RWPE1 (cell line): ENCODE measurements at places on chromosomes 13 and 19.

DNA sequence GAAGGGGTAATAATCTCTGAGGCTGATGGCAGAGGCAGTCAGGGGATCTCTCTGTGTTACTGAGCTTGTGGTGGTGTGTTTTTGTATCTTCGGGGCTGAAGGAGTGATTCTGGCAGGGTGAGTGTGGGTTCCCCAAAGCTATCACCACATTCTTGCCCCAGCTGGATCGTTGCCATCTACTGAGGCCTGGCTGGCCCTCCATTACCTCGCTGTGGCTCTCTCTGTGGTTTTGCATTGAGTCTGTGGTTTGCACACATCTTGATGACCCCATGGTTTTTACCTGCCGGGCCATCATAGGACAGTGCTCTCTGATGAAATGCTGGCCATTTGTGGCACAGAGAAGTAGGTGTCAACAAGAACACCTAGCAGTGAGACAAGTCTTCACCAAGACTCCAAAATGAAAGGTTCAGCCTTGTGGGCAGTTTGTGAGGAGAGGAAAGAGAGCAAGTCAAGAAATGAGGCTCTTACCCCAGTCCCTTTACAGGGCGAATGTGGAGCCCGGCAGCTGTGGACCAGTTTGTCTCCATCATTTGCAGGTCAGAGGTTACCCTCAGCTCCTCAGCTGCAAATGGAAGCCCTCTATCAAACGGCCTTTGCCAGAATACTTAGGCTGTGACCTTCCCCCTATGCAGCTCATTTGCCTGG is 69.0 kb upstream of the NPAS1 start:
- no peak for DNase-seq

DNA sequence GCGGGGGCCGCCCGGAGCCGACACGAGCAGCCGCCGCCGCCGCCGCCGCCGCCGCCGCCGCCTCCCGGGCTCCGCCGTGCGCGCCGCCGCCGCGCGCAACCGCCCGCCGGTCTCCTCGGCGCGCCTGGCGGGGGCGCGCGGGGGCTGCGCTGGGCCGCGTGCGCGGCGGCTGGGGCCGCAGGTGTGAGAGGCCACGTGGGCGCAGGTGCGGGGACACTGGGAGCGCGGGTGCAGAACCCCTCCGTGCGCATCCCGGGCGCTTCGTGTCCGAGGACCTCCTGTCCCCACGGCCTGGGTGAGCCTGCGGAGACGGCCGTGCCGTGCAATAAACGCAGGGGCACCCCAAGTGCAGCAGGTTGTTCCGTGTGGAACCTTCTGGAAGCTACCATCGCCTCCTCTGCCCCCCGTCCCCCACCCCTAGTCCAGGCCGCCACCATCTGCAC is at the start of gene LINGO3:
LINGO3 (minus strand) TSS at position 41 of the 443 bp plus-strand sequence. CDS start 16,378 bp downstream, outside the sequence.
- DNase-seq: no peak

DNA sequence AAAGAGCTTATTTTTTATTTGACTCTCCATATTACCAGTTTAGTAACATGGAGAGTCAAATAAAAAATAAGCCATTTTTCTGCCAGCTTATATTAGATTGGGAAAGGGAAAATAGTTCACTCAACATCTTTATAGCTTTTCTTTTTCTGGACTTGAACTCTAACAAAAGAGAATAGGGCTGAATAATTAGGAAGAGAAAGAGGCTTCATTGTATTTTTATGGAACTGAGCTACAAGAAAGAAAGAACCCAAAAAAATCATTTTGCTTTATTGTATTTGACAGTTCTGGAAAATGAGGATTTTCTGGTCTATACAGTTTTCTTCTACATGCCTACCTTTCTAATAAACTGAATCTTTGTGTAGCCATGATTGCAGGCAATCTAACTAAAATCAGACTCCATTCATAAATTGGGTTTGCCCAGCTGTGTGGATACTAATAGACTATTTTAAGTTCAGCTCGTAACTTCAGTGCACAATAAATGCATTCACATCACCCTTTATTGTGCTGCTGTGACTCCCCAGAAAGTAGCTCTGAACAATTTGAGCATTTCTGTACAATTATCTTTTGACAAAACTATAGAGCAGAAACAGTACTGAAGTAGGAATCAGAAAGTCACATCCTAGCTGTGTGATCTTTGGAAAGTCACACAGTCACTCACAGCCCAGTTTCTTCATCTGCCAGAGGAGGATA is 115.3 kb downstream of the STOML3 start:
- DNase-seq: no peak

DNA sequence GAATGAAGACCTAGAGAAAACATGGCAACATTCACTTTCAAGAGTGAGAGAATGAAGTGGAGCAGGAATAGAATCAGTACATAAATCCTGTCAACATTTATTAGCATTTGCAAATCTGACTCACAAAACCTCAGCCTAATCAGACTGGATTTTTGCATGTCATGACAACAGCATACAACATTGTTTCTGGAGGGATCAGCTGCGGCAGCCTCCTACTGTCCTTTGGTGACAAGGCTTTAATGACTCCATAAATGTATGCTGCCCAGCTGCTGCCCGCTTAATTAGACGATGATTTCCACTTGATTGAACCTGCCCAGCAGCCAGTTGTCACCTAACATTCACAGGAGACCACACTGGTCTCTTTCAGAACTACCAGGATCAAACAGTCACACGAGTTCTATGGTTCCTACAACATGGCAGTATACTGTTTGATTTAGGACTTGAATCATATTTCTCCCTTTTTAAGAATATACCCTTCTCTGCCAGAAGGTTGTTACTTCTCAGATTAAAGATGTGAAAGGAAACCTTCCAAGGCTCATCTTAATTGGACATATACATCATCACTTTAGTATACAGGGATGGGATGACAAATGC is 9.3 kb downstream of the EBPL start:
- no peak for DNase-seq

DNA sequence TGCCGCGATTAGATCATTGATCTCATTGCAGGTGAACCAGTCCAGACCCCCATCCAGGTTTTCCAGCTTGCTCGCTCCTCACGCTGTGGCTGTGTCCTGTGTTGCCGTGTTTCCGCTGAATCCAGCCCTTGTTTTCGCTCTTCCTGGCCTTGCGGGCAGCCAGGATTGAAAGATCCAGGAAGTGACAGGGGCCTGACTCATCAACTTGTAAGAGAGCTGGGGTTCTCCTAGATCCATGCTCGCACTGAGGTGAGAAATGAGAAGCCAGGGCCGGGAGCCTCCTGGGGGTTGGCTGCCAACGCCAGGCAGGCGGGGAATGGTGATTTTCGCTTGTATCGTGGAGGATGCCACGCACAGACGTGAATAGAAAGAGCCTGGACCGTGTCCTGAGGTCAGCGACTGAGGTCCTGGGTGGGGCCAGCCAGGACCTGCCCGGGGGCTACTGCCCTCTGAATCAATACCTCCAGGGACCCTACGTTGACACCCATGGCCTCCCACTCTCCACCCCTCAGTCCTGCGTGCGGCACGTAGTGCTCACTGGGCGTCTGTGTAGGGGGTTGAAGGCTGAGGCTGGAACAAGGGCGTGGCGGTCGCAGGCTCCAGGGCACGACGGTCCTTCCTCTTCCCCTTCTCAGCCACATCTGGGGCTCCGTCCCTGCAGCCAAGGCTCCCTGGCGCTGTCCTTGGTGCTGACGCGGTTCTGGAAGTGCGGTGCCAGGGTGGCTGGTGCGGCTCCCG is 7.3 kb upstream of the PTPRH start:
- DNase-seq: peak; percentile 98

- DNase-seq: no peak
These were observed at the start of gene HPN for GRCh38 chr19:35041548-35042055. Gene HPN (plus strand): TSS chr19:35041721. CDS start chr19:35042507, 786 bp downstream.

GRCh38 chr19:45975306-45976070 is 1.8 kb upstream of the NOVA2 start:
- no peak for DNase-seq

DNA sequence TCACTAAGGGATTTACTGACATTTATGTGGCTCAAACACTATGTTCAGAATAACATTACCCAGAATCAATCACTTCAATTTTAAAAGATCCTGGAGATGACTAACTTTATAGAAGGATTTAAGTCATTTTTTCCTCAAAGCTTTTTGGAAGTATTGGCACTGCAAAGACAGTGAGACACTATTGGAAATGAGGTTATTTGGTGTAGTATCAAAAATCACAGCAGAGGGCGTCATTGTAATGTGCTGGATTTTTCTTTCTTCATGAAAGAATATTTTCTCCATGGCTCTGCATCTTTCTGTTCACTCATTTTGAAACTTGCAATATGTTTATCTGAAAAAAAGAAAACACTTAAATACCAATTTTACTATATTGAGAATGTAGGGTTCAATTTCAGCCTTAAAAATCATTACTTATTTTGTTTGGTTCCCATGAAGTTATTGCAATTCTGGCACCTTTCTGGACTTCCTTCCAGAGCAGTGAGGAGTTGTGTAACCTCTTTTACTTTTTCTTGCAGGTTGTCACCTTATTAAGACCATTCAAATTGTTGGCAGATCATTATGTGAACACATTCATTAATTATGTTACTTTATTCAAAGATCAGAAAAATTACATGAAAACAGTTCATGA is 3.7 kb upstream of the CSNK1A1L start:
- DNase-seq: peak; percentile 8

GRCh38 chr13:112058519-112058873 is 8.5 kb upstream of the SOX1 start:
- no peak for DNase-seq

DNA sequence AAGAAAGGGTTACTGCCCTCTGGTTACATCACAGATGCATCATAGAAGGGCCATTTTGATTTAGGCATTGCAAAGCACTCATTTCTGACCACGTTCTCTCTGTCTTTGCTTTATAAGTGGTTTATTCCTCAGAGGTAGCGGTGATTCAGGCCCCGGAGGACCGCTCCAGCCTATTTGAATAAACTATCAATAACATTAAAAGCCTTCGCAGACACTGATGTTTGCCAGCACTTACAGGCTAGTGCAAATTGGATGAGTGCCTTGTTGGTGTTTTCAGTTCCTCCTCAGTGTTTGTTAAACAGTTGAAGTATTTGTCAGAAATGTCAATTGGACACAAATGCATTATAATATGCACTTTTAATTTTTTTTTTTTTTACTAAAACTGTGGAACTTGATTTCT is 120.2 kb downstream of the RXFP2 start:
- no peak for DNase-seq

DNA sequence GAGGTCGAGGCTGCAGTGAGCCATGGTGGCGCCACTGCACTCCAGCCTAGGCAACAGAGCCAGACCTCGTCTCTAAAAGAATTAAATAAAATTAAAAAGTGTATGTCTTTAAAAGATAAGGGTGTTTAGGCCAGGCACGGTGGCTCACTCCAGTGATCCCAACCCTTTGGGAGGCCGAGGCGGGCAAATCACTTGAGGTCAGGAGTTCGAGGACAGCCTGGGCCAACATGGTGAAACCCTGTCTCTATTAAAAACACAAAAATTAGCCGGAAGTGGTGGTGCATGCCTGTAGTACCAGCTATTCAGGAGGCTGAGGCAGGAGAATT is 7.5 kb upstream of the SDHAF1 start:
- no peak for DNase-seq

GRCh38 chr13:49240017-49240416 is 7.7 kb upstream of the CDADC1 start:
- peak; percentile 23 for DNase-seq

DNA sequence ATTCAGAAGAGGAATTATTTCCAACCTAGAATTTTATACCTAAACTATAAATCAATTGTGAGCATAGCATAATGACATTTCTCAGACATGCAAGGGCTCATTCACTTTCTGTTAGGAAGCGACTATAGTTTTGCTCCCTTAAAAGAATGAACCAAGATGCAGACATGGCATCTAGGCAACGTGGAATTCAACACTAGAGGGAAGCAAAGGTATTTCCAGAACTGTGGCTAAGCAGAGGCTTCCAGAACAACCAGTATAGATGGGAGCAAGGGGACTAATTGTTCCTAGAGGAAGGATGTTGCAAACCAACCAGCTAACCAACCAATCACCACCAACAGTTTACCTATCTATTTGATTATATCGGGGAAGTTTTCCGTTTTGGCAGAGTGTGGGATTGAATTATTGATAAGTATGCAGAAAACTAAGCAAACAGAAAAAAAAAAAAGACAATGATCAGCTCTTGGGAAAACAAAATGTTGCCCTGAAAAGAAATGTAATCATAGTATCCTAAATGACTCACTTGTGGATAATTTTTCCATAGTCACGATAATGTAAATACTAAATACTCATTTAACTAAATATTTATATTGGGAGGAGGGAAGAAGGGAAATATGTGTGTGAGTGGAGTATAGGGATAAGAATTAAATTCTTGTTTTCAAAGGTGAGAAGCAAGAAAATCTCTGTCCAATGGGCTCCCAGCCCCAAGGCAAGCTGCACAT is 21.1 kb downstream of the ARL11 start:
- peak; percentile 21 for DNase-seq

DNA sequence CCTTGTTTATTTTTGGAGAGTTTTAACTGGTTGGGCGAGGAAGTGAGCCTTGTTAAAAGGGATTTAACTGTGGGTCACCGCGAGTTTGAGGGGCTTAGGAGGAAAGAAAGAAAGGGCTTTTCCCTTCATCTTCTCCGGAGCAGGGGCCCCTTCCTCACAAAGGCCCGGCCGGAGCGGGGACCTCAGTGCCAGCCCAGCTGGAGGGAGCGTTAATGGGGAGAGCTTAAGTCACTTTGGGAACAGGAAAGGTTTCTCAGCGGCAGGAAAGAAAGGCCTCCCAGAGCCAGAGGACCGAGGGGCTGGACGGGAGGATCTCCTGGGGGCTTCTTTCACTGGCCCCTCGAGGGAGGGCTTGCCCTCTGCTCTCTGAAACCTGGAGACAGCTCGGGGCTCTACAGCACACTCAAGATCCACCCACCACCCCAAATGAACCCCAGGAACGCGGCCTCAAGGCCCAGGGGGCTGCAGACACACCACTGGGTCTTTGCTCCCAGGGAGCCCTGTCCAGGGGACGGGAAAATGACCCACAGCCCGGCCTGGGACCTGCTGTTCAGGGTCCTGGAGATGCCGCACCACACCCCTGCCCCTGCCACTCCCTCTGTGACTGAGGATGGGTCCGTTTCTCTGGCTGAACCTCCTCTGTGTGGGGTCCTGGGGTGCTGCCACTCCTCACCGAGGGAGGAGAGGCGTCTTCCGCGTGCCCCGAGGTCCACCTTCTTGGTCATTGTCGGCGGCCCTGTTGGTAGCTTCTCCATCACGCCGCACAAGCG is 128.3 kb downstream of the URI1 start:
- no peak for DNase-seq

DNA sequence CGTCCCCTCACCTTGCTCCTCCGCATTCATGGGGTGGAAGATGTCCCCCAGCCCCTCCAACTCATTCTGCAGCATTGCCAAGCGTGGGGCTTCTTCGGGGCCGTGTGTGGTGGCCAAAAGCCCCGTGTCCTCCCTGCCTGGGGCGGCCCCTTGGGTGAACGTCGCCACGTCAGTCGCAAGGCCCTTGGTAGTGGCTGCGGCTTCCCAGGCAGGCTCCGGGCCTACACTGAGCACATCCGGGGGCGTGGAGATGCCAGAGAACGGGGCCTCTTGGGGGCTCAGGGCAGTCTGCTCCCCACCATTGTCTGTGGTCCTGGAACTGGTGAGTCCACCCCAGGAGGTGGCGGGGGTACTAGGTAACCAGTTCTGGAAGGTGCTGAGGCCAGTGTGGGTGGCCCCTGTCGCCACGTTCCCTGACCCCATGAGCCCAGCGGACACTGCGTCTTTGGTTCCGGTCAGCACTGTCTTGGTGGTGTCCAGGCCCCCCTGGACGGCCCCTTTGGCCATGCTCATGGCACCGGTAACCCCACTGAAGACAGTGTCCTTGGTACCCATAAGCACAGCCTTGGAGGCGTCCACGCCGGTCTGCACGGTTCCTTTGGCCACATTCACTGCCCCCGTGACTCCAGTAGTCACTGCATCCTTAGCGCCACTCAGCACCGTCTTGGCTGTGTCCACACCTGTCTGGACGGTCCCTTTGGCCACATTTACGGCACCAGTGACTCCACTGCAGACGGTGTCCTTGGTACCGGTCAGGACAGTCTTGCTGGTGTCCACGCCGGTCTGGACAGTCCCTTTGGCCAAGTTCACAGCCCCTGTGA is 7.6 kb downstream of the PLIN4 start:
- no peak for DNase-seq
